CD8-positive, alpha-beta memory T cell (primary cell): ENCODE measurements at places on chromosomes 5 and 9. TPM values are rescaled to one million over a fixed set of nuclear protein-coding genes. Genes with fewer than 3 reads are reported as not detected.
A peak's percentile ranks its signal among the peaks of the same experiment; 100 is the strongest.

Gene TMEM171
- total RNA-seq, result not detected

DNA sequence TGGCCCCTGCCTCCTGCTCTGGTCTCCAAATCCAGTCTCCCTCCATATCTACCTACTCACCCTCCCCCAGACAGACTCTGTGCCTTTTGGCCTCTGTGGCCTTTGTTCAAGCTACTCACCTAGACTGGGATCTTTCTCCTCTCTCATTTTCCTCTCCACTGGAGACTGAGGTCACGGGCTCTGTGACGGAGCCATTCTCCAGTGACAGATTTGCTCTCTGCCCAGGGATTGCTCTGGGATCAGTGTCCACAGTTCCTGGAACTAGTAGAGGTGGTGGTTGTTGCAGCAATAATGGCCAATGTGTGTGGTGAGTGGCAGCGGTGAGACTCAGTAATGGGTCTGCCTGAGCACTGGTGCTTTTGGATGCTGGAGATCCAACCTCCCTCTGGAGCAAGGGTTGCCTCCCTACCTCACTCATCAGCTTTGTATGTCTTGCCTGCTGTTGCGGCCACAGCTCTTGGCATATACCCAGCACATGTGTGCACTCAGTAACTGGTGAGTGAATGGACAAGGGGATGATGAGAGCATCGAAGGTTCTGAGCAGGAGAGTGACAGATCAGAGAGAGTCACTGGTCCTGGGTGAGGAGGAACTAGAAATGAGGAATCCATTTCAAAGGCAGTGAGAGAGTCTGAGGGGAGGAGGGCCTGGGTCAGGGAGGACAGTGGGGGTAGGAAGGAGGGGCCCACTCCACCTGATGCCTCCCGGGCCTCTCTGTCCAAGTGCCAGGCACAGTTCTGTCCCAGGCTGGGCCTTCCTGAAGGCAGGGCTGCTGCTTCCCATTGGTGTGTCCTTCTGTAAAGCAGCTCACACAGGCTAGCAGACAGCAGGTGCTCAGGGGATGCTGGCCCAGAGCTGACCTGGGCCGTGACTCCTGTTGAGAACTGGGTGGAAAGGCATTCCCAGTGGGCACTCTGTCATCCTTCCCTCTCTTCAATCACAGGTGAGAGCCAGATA, 96.5 kb upstream of the PITX1 start:
- DNase-seq, result no peak

DNA sequence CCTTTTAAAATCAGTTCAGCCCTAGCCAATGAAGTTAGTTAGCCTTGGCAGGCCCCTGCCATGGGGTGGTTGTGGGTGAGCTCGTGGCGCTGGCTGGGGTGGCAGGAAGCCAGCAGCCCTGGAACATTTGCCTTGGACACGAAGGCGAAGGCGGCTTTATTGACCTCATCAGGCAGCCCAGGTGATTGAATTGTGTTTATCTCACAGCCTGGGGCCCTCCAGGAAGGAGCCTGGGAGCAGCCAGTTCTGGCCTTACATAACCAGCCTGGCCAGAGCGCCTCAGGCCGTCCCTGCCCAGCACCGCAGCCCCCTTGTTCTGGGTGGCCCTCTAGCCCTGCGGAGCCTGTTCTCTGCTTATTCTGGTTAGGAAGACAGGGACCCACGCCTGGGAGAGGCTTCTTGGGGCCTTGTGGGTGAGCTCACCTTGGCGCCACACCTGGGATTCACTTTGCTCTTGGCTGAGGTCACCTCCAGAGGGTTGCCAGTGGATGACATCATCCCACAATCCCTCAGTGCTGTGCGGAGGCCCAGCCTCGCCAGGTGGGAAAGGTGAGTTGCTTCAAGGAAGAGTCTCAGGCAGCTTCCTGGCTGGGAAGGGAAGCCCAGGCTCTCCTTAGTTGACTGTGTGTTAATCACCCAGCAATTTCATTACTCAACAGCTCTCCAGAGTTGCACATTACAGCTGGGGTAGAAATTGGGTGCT, 54.4 kb upstream of the RPL26L1 start:
- DNase-seq, result no peak

DNA sequence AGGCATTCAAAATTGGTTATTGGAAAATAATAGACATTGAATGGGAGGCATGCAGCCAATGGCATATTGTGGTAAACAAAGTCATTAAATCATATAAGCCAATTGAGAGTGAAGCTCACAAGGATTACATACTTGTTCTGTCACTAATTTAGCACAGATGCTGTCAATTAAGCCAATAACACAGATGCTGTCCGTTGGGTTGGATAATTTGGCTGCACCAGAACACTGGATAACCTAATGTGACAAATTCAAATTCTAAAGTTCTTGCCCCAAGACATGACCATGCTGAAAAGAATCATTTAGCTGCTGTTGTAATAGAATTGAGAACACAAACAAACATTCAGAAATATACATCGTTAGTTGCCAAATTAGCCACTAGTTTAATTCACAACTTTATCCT, 1796.4 kb downstream of the EFNA5 start:
- DNase-seq, result no peak

- DNase-seq, result peak; percentile 1
Observed at GRCh38 chr9:137459601-137460362, 648 bp upstream of the NSMF start.

Gene PCDHB7
- not detected for total RNA-seq

GRCh38 chr9:131094622-131095021, 1.7 kb upstream of the AIF1L start:
- no peak for DNase-seq

Gene LCN15
- not detected for total RNA-seq

DNA sequence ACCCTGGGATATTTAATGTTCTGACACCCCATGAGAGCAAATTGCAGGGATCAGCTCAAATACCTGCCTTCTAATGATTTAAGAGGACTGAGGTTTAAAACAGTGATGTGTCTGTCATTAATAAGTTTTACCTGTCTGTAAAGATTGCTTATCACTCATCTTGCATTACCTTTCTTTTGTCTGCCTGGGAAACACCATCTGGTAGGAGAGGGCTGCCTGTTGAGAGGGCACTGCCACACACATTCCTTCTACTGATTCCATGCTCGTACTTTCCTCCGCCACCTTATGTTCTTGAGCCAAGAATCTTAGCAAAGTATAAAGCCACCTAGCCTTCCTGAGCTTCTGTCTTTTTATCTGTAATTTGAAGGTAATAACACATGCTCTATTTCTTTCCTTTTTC, 118.6 kb downstream of the KCTD16 start:
- no peak for DNase-seq
